ENCODE measurements at places on chromosomes 11 and 22.

GRCh38 chr11:36010010-36010740 lies 66.3 kb downstream of the LDLRAD3 start:
- DNase-seq = no peak

DNA sequence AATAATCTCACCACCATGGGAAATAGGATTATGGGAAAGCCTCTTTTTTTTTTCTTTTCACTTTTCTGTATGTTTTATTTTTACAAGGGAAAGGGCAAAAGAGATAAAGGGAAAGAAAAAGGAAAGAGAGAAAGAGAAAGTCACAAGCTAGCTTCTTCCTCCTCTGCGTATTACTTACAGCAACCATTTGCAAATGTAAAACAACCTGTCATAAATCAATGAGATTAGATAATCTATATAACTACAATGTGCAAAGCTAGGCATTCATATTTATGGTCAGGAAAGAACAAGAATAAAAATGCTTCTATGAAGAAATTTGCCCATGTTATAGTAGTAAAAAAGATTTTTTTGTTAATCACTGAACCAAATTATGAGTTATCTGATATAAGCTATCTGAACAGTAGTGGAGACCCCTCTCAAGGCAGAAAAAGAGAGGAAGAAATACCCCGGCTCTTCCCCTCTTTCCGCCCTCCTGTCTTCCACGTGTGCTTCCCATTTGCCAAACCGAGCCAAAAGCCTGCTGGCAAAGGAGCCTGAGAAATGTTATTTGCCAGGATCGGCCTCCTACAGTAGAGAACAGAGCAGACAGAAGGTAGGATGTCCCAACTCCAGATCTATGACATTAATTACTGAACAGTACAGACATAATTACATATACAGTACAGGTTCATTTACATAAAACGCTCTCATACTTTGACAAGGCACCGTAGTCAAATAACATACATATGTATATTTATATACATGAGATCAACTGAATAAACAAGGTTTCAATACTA lies 50.2 kb downstream of the ARHGAP32 start:
- DNase-seq = no peak

DNA sequence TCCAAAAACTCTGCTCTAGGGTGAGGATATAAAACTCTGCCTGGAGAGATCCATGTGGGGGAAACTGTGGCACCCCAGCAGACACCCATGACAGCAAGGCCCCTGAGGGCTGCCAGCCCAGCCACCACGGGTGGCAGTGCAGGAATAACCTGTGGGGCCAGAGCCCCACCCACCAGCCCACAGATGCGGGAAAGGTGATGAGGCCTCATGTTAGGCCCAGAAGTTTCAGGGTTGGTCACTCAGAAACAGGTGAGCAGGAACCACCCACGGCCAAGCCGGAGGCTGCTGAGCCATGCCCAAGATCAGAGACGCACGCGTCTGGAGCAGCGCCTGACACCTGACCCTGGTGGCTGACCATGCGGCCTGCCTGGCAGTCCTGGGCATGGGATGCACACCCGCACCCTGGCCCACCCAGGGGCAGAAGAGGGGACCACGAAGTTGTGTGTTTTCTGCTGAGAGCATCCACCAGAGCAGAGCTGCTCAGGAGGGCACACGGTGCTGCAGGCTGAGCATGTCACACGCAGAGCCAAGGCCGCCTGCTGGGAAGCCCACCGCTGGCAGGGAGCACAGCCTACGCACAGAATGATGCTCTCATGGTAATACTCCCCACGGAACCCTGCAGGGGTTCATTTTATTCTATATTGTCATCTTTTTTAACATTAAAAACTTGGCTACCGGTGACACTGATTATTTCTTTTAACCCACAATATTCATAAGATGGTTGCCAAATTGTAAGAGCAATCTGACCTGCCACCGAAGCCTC lies 41.2 kb downstream of the DUSP8 start:
- DNase-seq = no peak

- DNase-seq = no peak
These were observed 65.4 kb downstream of the SMIM38 start for GRCh38 chr11:69221086-69221485.

DNA sequence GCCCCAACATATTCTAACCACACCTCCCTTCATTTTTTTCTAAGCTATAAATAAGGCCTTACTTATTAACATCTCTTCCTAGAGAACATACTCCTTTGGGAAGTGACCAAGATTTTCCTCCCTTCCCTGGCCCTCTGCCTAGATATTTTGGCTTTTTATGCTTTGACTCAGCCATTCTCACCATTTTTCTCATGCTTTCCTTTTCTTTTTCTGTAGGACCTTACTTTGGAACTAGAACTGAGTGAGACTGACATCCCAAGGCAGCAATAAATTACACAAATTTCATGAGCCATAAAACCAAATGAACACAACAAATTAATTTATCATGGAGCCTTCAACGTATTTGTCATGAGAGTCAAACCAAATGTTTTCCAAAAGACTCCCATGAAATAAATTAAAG lies 142.7 kb upstream of the CTSC start:
- DNase-seq = no peak

- DNase-seq = no peak
These were observed 9.4 kb downstream of the SUSD2 start for GRCh38 chr22:24190596-24191208.

DNA sequence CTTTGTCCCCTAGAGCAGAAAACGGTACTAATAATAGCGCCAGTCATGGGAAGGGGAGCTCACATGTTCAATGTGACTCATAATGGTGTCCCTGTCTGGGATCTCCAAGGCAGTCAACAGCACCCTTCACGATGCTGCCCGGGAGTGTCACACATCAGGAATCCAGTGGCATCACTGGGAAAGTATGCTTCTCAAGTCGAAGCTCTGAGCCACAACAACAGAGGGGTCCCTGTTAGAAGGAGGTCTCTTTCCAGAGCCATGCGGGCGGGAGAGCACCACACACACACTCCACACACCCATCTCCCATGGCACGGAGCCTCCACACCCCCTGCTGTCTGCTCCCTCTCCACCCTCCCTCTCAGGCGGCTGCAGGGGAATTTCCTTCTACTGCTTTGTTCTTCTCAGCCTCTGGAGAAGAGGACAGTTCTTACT lies 119.7 kb downstream of the ETS1 start:
- DNase-seq = no peak

All from stimulated activated CD8-positive, alpha-beta memory T cell treated with anti-CD3 and anti-CD28 coated beads, Interleukin-4, amount 100 ng/mL, for 1 hour (primary cell).